ENCODE measurements at places on chromosomes 7 and 10.

- DNase-seq: no peak
Measured at GRCh38 chr7:50362712-50363282, 58.3 kb downstream of the IKZF1 start.

DNA sequence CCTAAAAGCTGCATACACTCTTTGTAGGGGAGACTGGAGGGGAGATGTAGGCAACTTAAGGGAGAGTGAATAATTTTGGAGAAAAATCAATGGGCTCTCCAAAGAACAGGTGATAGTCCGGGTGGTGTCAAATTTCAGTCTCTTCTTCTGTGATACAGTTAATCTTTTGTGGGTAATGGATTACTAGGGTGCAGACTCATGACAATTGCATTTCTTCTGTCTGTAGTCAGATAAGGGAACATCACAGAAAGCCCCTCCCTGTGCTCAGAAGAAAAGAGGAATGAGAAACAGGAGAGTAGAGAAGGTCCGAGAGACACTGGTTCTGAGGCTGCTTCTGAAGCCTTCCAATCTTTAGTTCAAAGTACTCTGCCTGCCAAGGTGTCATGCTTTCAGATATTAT, 1140.7 kb upstream of the LRRN3 start:
- no peak for DNase-seq

GRCh38 chr10:77146712-77147336, 490.8 kb downstream of the KCNMA1 start:
- DNase-seq: no peak

GRCh38 chr7:41835976-41836530, 133.2 kb upstream of the INHBA start:
- no peak for DNase-seq

- DNase-seq: no peak
Measured at GRCh38 chr7:137282043-137282442, 61.5 kb downstream of the PTN start.

Data from activated T-cell treated with anti-CD3 and anti-CD28 coated beads for 24 hours (primary cell).